ENCODE measurements at places on chromosomes 4 and X.

- no peaks in the 10 kb centered on the region for H3K36me3 ChIP-seq
- H3K4me3 ChIP-seq = no peak overlapping the region
- no peak overlapping the region for H3K27ac ChIP-seq
- DNase-seq = no peak
These were observed 611 bp downstream of the TEX11 start for GRCh38 chrX:70907900-70908299.

DNA sequence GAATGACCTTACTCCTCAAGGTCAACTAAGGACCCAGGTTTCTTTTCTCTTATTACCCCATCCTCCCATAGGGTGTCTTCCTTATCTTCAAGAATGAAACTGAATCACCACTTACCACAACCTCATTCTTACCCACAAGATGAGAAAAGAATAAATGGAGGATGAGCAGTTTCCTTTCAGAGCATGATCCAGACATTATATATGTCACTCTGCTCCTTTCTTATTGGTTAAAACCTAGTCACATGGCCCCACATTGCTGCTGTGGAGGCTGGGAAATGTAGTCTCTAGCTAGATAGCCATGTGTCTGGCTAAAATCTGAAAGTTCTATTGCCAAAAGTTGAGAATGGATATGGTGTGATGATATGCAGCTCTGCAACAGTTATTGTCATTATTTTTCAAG, 62.4 kb upstream of the RAI2 start:
- no peaks in the 10 kb centered on the region for H3K4me1 ChIP-seq
- no peak for DNase-seq
- H3K27ac ChIP-seq = no peak overlapping the region
- H3K27me3 ChIP-seq = no peaks in the 10 kb centered on the region

DNA sequence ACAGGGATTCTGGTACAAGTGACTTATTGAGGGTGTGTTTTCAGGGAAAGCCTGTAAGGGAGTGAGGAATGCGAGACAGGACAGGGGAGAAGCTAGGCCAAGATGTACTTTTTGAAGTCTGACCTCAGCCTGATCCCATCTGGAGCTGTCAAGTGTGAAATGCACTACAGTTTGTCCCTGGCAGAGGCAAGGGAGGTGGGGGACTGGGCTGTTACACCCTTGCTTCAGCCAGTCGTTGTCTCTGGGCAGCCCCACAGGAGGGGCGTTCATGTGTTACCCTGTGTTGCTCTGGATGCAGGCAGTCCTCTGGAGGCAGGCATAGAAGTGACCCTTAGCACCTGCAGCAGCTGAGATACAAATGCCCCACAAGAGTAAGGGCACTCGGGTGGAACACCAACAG, 25.8 kb downstream of the PPEF1 start:
- DNase-seq = no peak
- H3K36me3 ChIP-seq = no peaks in the 10 kb centered on the region
- no peak overlapping the region for H3K27ac ChIP-seq
- H3K4me3 ChIP-seq = no peak overlapping the region
- no peaks in the 10 kb centered on the region for H3K27me3 ChIP-seq

DNA sequence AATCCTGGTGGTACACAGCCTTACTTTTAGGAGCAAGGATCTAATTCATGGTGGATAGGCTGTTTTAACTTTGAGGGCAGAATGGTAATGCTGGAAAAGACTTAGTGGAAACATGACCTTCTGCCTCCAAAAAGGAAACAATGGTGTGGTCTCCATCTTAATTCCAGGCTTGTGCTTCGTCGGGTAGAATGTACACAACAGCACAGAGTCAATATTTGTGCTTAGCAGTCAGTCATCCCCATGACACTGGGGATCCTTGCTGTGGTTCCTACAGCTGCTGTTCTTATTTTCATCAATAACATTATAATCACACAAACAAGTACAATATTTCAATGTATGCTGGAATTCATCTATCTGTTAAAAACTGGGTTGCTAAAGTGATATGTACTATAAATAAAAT, 104.4 kb downstream of the HHIP start:
- no peak overlapping the region for H3K4me3 ChIP-seq
- H3K4me1 ChIP-seq = no peaks in the 10 kb centered on the region
- no peaks in the 10 kb centered on the region for H3K36me3 ChIP-seq
- no peak for DNase-seq
- no peaks in the 10 kb centered on the region for H3K27me3 ChIP-seq

DNA sequence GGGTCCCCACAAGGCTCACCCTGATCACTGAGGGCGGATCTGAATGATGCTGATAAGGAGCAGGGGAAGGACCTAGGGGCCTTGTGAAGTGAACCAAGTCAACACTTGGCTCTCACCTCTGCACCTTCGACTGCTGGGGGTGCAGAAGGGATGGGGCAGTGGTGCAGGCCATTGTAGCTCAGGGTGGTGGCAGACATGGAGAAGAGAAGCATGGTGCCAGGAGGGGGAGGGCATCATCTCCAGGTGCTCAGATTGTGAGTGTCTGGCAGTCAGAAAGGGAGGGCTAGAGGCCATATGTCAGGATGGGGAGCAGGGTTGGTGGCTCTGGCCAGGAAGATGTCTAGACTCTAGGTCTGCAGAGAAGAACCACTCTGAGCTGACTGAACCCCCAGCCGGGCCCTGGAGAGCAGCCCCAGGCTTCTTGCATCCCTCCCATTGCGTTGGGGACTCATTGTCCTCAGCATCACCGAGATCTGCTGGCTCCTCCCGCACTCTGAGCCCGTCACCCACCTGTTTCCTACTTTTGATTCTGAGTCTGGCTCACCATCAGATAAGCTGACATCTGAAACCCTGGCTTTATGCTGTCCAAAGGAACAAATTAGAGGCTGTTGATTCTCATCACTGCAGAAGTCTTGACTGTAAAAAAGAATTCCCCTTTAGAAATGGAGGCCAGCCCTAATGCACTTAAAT, 3.8 kb downstream of the APLN start:
- no peak overlapping the region for H3K4me3 ChIP-seq
- DNase-seq = no peak
- H3K4me1 ChIP-seq = no peaks in the 10 kb centered on the region
- no peak overlapping the region for H3K27ac ChIP-seq
- H3K36me3 ChIP-seq = no peaks in the 10 kb centered on the region
- H3K27me3 ChIP-seq = no peaks in the 10 kb centered on the region

DNA sequence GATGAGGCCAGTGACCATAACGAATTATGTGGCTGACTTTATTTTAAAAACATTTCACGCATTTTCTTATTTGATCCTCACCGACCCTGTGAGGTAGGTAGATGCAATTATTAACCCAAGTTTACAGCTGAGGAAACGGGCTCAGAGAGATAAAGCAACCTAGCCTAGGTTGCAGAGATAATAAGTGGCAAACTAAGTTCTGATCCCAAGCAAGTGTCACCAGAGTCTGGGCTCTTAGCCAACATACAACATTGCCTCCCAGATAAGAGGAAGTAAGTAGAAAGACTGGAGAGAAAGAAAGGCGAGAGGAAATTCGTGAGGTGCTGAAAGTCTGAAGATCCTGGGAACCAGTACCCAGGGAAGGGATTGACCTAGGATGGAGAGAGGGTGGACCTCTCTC, 77.4 kb upstream of the GPR50 start:
- H3K4me3 ChIP-seq = no peak overlapping the region
- DNase-seq = no peak
- no peak overlapping the region for H3K27ac ChIP-seq
- no peaks in the 10 kb centered on the region for H3K4me1 ChIP-seq
- H3K27me3 ChIP-seq = no peaks in the 10 kb centered on the region
- H3K36me3 ChIP-seq = no peaks in the 10 kb centered on the region

- H3K27me3 ChIP-seq = no peaks in the 10 kb centered on the region
- peak overlapping the region; percentile 2 for H3K4me3 ChIP-seq
- DNase-seq = no peak
- no peaks in the 10 kb centered on the region for H3K36me3 ChIP-seq
- H3K4me1 ChIP-seq = peaks cover 2% of the 10 kb centered on the region
These were observed 1.2 kb downstream of the KLKB1 start for GRCh38 chr4:186228514-186228894.

GRCh38 chrX:150050387-150050786, 112.1 kb upstream of the EOLA2 start:
- H3K27me3 ChIP-seq = no peaks in the 10 kb centered on the region
- H3K4me3 ChIP-seq = no peak overlapping the region
- no peaks in the 10 kb centered on the region for H3K36me3 ChIP-seq
- DNase-seq = no peak
- H3K27ac ChIP-seq = no peak overlapping the region
- H3K4me1 ChIP-seq = peaks cover 3% of the 10 kb centered on the region

DNA sequence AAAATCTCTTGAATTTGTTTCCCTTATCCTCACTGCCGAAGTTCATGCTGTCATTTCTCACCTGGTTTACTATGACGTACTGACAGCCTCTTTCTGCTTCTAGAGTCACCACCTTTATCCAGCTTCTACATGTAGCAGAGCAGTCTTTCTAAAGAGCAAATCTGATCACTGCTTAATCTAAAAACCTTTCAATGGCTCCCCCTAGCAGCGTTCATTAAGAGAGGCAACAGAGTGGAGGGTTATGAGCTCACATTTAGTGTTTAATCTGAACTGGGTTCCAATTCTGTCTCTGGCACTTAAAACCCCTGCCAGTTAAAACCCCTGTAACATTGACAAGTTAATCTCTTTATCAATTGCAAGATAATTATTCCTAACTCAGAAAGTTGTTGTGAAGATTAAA, 4.4 kb downstream of the RBPJ start:
- H3K4me1 ChIP-seq = peaks cover 6% of the 10 kb centered on the region
- DNase-seq = no peak
- H3K27me3 ChIP-seq = no peaks in the 10 kb centered on the region

GRCh38 chr4:168784786-168785461, 225.1 kb downstream of the CBR4 start:
- no peaks in the 10 kb centered on the region for H3K27me3 ChIP-seq
- H3K4me1 ChIP-seq = peaks cover 2% of the 10 kb centered on the region
- no peak for DNase-seq
- H3K36me3 ChIP-seq = no peaks in the 10 kb centered on the region
- H3K4me3 ChIP-seq = no peak overlapping the region
- no peak overlapping the region for H3K27ac ChIP-seq

DNA sequence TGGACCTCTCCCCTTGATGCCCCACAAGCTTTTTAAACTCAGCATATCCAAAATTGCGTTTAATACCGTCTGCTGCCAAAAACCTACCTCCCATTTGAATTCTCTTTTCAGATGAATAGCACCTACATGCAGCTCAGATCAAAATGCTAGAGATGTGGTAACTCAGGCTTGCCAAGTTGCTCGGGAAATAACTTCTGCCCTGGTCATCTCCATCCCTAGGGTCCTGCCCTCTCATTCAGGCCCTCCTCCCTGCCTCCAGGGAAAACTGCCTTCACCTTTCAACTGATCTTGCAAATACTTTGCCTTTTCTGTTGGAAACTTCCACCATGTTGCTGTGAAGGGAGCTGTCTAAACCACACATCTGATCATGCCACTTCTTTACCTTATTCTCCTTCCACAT, 114.1 kb downstream of the SPRY1 start:
- no peak overlapping the region for H3K27ac ChIP-seq
- no peaks in the 10 kb centered on the region for H3K27me3 ChIP-seq

DNA sequence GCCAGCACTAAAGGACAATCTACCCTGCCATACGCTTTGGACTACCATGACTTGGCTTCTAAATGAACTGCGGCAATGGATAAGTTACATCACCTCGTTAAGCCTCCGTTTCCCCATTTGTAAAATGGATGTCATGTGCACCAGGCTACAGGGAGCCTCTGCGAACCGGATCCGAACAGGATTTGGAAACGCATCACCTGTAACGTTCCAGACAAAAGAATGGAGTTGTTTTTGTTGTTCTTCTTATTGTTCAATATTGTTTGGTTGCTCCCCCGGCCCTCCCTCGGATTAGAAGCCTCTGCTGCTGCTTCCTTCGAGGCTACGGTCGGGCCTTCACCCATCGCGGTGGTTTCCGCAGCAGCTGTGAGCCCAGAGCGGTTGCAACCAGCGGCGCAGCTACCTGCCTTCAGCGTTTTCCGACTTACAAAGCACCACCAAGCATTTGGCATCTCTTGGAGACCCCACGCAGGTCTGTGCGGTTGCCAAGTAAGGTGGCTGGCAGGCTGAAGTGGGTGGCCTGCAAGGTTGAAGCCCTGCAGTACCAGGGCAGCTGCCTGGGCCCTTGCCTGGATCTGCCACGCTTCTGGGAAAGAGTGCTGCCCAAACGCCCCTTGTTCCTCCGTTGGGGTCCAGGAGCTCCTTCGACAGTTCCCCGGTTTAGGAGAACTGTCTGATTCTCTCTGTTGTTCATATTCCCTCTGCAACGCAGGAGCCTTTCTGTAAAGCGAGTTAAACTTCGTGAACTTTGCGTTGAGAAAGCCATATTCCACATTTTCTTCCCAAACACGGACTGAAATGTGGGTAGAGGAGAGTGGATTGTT, 7.1 kb downstream of the NKX3-2 start:
- H3K27ac ChIP-seq = no peak overlapping the region
- H3K4me1 ChIP-seq = peaks cover 5% of the 10 kb centered on the region
- no peak overlapping the region for H3K4me3 ChIP-seq
- H3K36me3 ChIP-seq = no peaks in the 10 kb centered on the region
- H3K27me3 ChIP-seq = peaks cover 19% of the 10 kb centered on the region
- no peak for DNase-seq

DNA sequence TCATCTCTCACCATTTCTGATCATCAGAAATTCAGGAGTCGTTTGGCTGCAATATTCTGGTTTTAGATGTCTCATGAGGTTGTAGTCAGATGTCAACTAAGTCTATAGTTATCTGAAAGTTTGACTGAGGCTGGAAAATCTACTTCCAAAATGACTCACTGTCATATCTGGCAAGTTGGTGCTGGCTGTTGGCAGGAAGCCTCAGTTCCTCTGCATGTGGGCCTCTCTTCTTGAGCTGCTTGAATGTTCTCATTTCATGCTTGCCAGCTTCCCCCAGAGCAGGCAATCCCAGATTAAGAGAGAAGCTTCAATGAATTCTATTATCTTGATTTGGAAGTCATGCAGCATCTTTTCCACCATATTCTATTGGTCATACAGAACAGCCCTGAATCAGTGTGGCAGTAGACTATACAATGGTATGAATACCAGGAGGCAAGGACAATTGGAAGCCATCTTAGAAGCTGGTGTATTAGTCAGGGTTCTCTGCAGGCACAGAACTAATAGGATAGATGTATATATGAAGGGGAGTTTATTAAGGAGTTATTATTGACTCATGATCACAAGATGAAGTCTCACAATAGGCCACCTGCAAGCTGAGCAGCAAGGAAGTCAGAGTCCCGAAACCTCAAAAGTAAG, 46.8 kb upstream of the ELF2 start:
- DNase-seq = no peak
- no peaks in the 10 kb centered on the region for H3K4me1 ChIP-seq

GRCh38 chrX:151030845-151031244, 47.7 kb downstream of the HMGB3 start:
- H3K36me3 ChIP-seq = no peaks in the 10 kb centered on the region
- no peaks in the 10 kb centered on the region for H3K27me3 ChIP-seq
- no peak overlapping the region for H3K27ac ChIP-seq
- H3K4me3 ChIP-seq = no peak overlapping the region
